ENCODE measurements at places on chromosomes 6 and 20.

DNA sequence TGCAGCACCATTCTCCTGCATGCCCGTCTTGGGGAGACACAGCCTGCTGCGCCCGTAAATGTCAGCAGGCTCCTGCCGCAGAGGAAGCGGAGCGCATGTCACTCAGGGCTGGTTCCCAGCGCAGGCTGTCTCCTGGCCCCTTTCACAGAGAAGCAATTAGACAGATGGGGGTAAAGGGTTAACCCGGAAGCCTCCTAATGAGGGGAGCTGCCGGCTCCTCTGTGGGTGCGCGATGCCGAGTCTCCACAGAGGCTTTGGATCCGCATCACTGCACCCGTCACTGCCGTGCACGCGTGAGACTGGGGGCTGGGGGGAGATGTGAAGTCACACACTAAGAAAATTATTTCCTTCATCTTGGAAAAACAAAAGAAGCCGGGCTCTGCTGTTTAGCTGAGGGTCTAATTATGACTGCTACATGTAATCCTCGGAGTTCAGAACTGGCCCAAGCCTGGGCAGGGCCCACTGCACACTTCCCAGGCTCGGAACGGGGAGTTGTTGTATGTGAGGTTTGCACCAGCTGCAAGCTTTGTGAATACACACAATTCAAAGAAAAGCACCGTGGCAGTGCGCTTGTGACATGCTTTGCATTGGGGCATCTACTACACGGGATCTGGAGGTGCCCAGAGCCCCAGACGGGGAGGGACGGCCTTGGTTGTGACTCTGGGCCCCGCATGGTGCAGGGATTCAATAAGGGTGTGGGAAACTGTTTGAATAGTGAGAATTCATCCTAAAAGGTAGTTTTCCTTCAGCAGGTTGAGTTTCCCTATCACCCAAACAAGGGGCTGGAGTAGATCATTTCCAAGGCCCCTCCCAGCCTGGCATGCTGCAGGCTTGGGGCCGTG, 331.6 kb downstream of the TAF4 start:
- no peak for DNase-seq

- no peak for DNase-seq
Observed at GRCh38 chr6:21710216-21710615, 116.7 kb downstream of the SOX4 start.

GRCh38 chr6:26051665-26052310, 35.4 kb upstream of the HFE start:
- no peak for DNase-seq

GRCh38 chr6:43331891-43332290, 23.3 kb upstream of the CRIP3 start:
- no peak for DNase-seq

- no peak for DNase-seq
Observed at GRCh38 chr6:119348096-119348747, 1.3 kb downstream of the MAN1A1 start.

GRCh38 chr6:156564127-156564806, 212.9 kb upstream of the ARID1B start:
- DNase-seq, result peak; percentile 62

DNA sequence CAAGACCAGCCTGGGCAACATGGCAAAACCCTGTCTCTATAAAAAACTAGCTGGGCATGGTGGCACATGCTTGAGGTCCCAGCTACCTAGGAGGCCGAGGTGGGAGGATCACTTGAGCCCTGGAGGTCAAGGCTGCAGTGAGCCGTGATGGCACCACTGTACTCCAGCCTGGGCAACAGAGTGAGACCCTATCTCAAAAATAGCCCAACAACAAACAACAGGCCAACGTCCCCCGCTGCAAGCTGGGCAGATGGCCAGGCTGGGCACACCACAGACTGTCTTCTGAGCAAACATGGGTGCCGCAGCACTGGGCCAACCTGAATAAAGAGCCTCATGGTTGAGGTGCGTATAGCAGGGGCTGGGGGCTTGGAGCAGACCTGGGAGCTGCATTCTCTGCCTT, 46.6 kb upstream of the SRF start:
- no peak for DNase-seq

- DNase-seq, result no peak
Observed at GRCh38 chr6:32807020-32807580, 9.7 kb downstream of the HLA-DOB start.

DNA sequence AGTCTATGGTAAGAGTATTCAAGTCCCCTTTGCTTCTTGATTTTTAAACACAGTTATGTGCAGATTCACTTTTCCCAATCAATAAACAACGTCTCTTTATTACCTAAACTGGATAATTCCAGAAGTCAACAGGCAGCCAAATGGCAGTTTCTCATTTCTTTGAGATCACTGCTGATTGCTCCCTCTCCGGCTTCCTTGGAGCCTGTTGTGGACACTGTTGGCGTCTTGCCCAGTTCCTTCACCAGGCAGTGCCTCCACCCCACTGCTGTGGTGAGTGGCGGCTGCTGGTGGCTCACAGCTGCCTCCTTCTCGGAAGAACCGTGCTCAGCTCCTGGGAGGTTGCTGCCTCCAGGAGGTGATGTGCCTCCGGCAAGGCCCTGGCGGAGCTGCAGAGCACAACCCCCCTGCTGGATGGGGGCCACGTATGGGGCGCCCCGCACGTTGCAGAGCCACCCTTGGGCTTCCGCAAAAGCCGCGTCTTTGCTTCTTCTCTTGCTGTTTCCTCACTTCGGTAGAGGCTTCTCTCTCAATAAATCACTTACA, 105.1 kb upstream of the CNKSR3 start:
- DNase-seq, result no peak

GRCh38 chr6:56417823-56418222, 170.4 kb upstream of the COL21A1 start:
- DNase-seq, result no peak

- DNase-seq, result peak; percentile 48
Observed at GRCh38 chr6:144377586-144378210, 92.6 kb downstream of the UTRN start.

Measured in renal pelvis (tissue), 12 donors.